ENCODE measurements at places on chromosomes 12 and 14. TPM values are rescaled to one million over a fixed set of nuclear protein-coding genes. Genes with fewer than 3 reads are reported as not detected.

The YY1 gene
- polyA plus RNA-seq, result 70.3 TPM

The C1QL4 gene
- not detected for polyA plus RNA-seq

The SRP54 gene
- polyA plus RNA-seq, result 43.7 TPM

The MYF6 gene
- 92.4 TPM for polyA plus RNA-seq

The DNAJC22 gene
- 0.02 TPM for polyA plus RNA-seq

The CLECL1 gene
- not detected for polyA plus RNA-seq

The FAM90A1 gene
- polyA plus RNA-seq, result 0.61 TPM

The CYP27B1 gene
- polyA plus RNA-seq, result 1.2 TPM

The VASH1 gene
- 46.6 TPM for polyA plus RNA-seq

The PTCSC3 gene
- not detected for polyA plus RNA-seq

The PRR4 gene
- polyA plus RNA-seq, result 6.3 TPM

The SYNDIG1L gene
- polyA plus RNA-seq, result not detected

The SSTR1 gene
- 0.31 TPM for polyA plus RNA-seq

GRCh38 chr12:828726-829395 is 76.5 kb downstream of the WNK1 start:
- peaks cover 7% of the 10 kb centered on the region for H3K36me3 ChIP-seq
- DNase-seq, result no peak
- H3K27me3 ChIP-seq, result no peaks in the 10 kb centered on the region
- no peak overlapping the region for H3K4me3 ChIP-seq
- no peak overlapping the region for H3K27ac ChIP-seq

- H3K36me3 ChIP-seq, result no peaks in the 10 kb centered on the region
- no peak overlapping the region for H3K4me3 ChIP-seq
- no peaks in the 10 kb centered on the region for H3K27me3 ChIP-seq
- H3K27ac ChIP-seq, result no peak overlapping the region
- no peaks in the 10 kb centered on the region for H3K4me1 ChIP-seq
These were observed 193.9 kb upstream of the PLXNC1 start for GRCh38 chr12:93954166-93955112.

DNA sequence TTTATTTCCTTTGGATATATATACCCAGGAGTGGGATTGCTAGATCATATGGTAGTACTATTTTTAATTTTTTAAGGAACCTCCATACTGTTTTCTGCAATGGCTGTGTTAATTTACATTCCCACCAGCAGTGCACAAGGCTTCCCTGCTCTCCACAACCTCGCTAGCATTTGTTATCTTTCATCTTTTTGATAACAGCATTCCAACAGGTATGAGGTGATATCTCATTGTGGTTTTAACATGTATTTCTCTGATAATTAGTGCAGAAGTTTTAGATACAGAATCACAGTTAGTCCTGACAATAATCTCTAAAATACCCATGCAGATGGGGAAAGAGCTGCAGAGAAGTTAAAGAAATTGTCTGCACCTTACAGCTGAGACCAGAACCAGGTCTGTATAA is 35.5 kb upstream of the BCL2L14 start:
- no peak for DNase-seq
- no peaks in the 10 kb centered on the region for H3K36me3 ChIP-seq

- H3K4me3 ChIP-seq, result no peak overlapping the region
- H3K27me3 ChIP-seq, result no peaks in the 10 kb centered on the region
- H3K36me3 ChIP-seq, result no peaks in the 10 kb centered on the region
These were observed 358.6 kb upstream of the TMTC1 start for GRCh38 chr12:30142301-30142700.

GRCh38 chr14:58730792-58731464 is 93.2 kb downstream of the DACT1 start:
- no peak for DNase-seq
- H3K27ac ChIP-seq, result no peak overlapping the region

DNA sequence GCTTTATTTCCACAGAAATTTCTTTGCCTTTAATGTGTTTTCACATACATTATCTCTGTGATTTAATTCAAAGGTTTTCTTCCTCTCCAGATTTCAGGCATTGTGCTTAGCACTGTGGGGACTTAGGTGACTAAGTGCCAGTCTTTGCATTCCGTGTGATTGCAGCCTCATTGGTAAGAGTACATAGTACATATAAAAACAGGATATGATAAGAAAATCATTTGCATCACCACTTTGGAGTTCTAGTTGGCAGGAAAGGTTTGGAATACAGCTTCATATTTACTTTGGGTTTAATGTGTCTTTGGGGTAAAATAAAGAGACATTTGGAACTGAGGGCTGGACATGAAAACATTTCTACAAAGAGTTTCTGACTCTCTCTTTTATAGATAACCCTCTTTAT is 37.8 kb upstream of the C12orf75 start:
- no peak for DNase-seq
- H3K27ac ChIP-seq, result no peak overlapping the region
- H3K27me3 ChIP-seq, result peaks cover 4% of the 10 kb centered on the region
- no peak overlapping the region for H3K4me3 ChIP-seq
- no peaks in the 10 kb centered on the region for H3K4me1 ChIP-seq

- H3K36me3 ChIP-seq, result no peaks in the 10 kb centered on the region
- DNase-seq, result no peak
- no peaks in the 10 kb centered on the region for H3K4me1 ChIP-seq
These were observed 27.0 kb upstream of the EEA1 start for GRCh38 chr12:92955997-92956663.

- DNase-seq, result peak; percentile 76
- peak overlapping the region; percentile 95 for H3K27ac ChIP-seq
- H3K4me1 ChIP-seq, result peaks cover 19% of the 10 kb centered on the region
- H3K4me3 ChIP-seq, result peak overlapping the region; percentile 80
- H3K36me3 ChIP-seq, result peaks cover 26% of the 10 kb centered on the region
- no peaks in the 10 kb centered on the region for H3K27me3 ChIP-seq
These were observed 613 bp downstream of the SRSF9 start for GRCh38 chr12:120468821-120469449.

DNA sequence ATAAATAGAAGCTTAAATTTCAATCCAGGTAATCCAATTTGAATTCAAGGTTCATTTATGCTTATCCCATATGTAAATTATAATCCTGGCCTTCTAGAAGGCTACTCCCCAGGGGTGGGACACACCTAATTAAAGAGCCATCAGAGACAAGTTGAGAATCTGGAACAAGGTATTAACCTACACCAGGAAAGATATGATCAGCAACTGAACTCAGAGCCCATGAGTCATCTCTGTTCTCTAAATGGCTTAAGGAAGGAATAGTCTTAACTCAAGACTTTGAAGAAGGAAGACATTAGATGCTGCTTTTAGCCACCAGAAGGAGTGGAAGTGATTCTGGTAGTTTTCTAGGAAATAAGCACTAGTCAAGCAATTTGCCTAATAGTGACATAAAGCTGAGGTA is 88.0 kb downstream of the KIF21A start:
- H3K4me3 ChIP-seq, result no peak overlapping the region
- H3K36me3 ChIP-seq, result no peaks in the 10 kb centered on the region

DNA sequence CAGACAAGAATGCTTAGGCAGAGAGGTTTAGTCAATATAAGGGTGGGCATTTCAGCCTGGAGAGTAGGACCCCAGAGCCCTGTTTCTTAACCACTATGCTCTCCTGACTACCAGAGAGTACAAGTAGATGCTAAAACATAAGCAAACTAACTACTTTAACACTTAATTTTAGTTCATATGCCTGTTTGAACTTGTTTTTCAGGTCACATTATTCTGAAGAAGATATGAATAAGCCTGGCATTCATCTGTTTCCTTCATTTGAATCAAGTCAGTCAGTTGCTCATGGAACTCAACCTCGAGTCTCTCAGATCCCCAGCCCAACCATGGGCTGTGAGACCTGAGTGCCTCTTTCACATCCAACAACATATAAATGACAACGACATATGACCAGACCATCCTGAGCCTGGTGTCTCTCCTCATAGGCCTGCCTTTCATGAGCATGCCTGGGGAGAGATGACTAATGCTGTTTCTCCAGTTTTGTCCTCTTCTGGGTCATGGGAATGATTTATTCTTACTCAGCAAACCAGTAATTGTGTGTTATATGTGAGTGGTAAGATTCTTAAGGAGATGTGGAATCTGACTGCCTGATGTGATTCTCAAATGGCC is 251.1 kb upstream of the BTG1 start:
- H3K27ac ChIP-seq, result no peak overlapping the region
- H3K4me1 ChIP-seq, result no peaks in the 10 kb centered on the region
- DNase-seq, result peak; percentile 33
- no peaks in the 10 kb centered on the region for H3K27me3 ChIP-seq

- H3K27me3 ChIP-seq, result peaks cover 7% of the 10 kb centered on the region
- peaks cover 2% of the 10 kb centered on the region for H3K4me1 ChIP-seq
- H3K4me3 ChIP-seq, result no peak overlapping the region
- H3K27ac ChIP-seq, result no peak overlapping the region
- DNase-seq, result peak; percentile 76
- H3K36me3 ChIP-seq, result no peaks in the 10 kb centered on the region
These were observed 72.4 kb downstream of the TTC9 start for GRCh38 chr14:70714055-70714550.

DNA sequence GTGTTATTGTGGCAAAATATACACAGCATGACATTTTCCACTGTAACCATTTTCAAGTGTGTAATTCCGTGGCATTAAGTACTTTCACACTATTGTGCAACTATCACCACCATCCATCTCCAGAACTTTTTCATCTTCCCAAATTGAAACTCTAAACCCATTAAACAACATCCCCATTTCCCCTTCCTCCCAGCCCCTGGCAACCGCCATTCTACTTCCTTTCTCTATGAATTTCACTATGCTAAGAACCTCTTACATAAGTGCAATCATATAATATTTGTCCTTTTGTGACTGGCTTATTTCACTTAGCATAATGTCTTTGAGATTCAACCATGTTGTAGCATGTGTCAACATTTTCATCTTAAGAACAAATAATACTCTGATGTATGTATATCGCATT is 67.8 kb upstream of the PYGL start:
- H3K27me3 ChIP-seq, result no peaks in the 10 kb centered on the region
- no peaks in the 10 kb centered on the region for H3K36me3 ChIP-seq
- H3K4me1 ChIP-seq, result peaks cover 5% of the 10 kb centered on the region
- DNase-seq, result no peak
- no peak overlapping the region for H3K27ac ChIP-seq

GRCh38 chr12:50326590-50327284 is 43.4 kb upstream of the LIMA1 start:
- DNase-seq, result no peak
- H3K27me3 ChIP-seq, result no peaks in the 10 kb centered on the region
- no peaks in the 10 kb centered on the region for H3K4me1 ChIP-seq
- no peak overlapping the region for H3K27ac ChIP-seq
- H3K4me3 ChIP-seq, result no peak overlapping the region
- no peaks in the 10 kb centered on the region for H3K36me3 ChIP-seq

- no peak overlapping the region for H3K4me3 ChIP-seq
- peaks cover 23% of the 10 kb centered on the region for H3K4me1 ChIP-seq
- DNase-seq, result peak; percentile 51
- H3K27me3 ChIP-seq, result no peaks in the 10 kb centered on the region
- H3K27ac ChIP-seq, result peak overlapping the region; percentile 23
- H3K36me3 ChIP-seq, result peaks cover 33% of the 10 kb centered on the region
These were observed 10.7 kb downstream of the DYRK2 start for GRCh38 chr12:67659292-67659691.

DNA sequence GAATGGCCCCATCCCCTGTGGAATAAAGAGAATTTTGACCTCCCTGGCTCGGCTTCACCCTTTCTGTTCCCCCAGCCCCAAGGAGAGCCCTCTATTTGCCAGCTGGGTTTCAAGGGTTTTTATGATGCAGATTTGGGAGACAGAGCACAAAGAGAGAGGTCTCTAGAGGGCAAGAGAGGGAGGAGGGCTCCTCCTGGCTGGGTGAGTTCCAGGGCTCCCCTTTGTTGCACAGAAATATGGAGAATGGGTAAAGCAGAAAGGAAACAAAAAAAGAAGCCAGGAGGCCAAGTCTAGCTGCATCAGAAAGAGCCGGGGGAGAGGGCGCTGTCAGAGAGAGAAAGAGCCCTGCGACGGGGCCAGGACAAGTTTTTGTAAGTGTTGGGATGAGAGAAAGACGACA is 319.6 kb upstream of the RTL1 start:
- H3K4me3 ChIP-seq, result no peak overlapping the region
- no peaks in the 10 kb centered on the region for H3K36me3 ChIP-seq
- H3K4me1 ChIP-seq, result peaks cover 54% of the 10 kb centered on the region
- no peaks in the 10 kb centered on the region for H3K27me3 ChIP-seq
- H3K27ac ChIP-seq, result no peak overlapping the region

DNA sequence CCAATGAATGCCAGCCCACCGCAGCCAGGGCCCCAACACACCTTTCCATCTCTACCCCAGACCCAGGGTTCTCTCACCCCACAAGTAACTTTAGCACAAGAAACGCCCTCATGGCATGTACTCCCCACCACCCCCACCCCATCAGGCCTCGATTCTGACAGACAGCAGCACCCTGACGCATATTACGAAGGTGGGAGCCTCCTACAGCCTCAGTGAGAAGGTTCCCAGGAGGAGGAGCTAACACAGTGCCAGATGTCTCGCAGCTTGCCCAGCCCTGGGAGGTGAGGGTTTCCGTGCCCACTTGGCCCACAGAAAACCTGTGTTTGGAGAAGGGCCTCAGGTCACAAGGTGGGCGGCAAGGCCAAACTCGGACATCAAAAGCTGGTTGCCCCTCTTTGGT is 32.4 kb downstream of the CCDC88C start:
- no peaks in the 10 kb centered on the region for H3K36me3 ChIP-seq
- H3K27me3 ChIP-seq, result no peaks in the 10 kb centered on the region
- DNase-seq, result no peak
- peaks cover 45% of the 10 kb centered on the region for H3K4me1 ChIP-seq

- no peak for DNase-seq
- no peaks in the 10 kb centered on the region for H3K4me1 ChIP-seq
- no peak overlapping the region for H3K27ac ChIP-seq
- peaks cover 2% of the 10 kb centered on the region for H3K27me3 ChIP-seq
These were observed 105.2 kb downstream of the DICER1 start for GRCh38 chr14:95052016-95052585.

- H3K4me1 ChIP-seq, result peaks cover 3% of the 10 kb centered on the region
- no peak overlapping the region for H3K4me3 ChIP-seq
- no peaks in the 10 kb centered on the region for H3K36me3 ChIP-seq
- DNase-seq, result peak; percentile 54
- H3K27ac ChIP-seq, result no peak overlapping the region
These were observed 522.5 kb downstream of the RMST start for GRCh38 chr12:97984974-97985580.

DNA sequence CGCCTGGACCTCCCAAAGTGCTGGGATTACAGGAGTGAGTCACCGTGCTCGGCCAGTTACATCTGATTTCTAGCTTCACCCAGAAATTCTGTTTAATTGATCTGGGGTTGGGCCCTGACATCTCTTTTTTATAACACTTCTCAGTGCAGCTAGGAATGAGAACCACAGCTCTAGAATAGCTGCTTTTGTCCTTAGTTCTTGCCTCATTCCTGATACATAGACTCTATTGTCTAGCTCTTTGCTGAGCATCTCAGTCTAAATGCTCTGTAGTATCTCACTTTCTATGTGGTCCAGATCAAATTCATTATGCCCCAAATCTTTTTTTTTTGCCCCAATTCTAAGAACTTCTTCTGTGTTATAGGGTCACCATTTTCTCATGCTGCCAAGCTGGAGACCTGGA is 29.9 kb upstream of the FUT8 start:
- no peak overlapping the region for H3K4me3 ChIP-seq
- H3K36me3 ChIP-seq, result no peaks in the 10 kb centered on the region
- DNase-seq, result no peak

- H3K36me3 ChIP-seq, result no peaks in the 10 kb centered on the region
- no peak overlapping the region for H3K27ac ChIP-seq
- no peak overlapping the region for H3K4me3 ChIP-seq
- no peaks in the 10 kb centered on the region for H3K4me1 ChIP-seq
- DNase-seq, result no peak
- no peaks in the 10 kb centered on the region for H3K27me3 ChIP-seq
These were observed 13.3 kb upstream of the TCP11L2 start for GRCh38 chr12:106289196-106289681.

- no peak overlapping the region for H3K4me3 ChIP-seq
- DNase-seq, result no peak
- no peak overlapping the region for H3K27ac ChIP-seq
- no peaks in the 10 kb centered on the region for H3K27me3 ChIP-seq
- no peaks in the 10 kb centered on the region for H3K4me1 ChIP-seq
- H3K36me3 ChIP-seq, result no peaks in the 10 kb centered on the region
These were observed 282.1 kb downstream of the PAWR start for GRCh38 chr12:79408689-79409088.
